ENCODE measurements at places on chromosomes 3 and 15.

DNA sequence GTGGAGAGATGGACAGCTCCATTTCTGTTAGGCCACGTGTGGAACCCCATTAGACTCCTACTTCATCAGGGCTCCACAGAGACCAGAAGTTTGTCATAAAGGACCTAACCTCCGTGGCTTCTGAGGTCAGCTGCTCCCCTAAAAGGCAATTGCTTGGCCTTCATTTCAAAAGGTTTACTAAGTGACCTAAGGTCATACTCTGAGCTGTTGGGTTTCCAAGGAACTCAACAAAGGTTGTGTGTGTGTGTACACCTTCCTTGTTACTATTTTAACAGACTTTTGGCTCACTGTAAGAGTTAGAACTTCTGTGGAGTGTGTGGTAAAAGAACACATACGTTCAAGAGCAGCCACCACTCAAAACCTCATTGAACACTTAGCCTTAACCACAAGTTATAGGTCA lies 73.9 kb downstream of the SEC22A start:
- no peak for DNase-seq

GRCh38 chr15:51853998-51854397 lies 24.5 kb downstream of the TMOD3 start:
- no peak for DNase-seq

DNA sequence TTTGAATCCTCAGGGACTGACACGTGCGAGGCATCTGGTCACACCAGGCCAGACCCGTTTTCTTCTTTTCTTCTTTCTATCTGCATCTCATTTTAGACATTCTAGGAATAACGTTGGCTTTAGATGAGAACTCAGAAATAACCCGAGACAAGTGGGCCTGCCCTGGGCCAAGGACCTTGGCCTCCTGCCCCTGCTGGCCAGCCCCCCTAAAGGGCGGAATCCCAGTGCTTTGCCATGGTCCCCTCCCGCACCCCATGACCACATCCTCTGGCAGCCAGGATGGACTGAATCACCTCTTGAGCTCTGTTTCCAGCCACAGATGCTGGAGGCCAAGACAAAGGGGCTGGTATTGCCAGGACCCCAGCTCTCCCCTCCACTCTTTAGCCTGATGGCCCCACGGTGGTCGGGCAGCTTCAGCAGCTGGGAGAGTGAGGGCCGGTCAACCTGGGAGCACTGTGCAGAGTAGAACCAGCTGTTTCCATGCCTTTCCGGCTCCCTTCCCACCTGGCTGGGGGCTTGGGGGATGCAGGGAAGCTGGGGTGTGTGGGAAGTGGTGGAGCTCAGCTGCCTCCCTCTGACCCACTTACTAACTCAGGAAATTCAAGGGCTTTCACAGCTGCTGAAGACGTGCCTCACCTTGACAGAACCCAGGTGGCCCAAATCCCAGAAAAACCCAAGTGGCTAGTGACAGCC lies 190.9 kb downstream of the FAM43A start:
- DNase-seq, result no peak

DNA sequence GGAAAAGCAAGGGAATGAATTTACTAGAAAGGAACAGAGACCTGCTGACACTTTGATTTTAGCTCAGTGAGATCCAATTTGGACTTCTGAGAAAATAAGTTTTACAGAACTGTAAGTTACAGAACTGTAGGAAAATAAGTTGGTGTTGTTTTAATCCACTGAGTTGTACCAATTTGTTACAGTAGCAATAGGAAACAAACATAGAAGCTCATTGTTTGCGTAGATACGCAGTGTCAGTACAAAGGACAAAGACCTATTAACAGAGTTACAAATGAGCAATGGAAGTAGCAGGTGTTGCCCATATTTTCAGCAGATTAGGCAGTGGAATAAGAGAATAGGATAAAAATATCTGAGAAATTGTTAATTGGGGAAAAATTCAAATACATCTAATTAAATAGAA lies 385.8 kb upstream of the CNTN6 start:
- DNase-seq, result no peak

- no peak for DNase-seq
These were observed 71.8 kb downstream of the SYNPR start for GRCh38 chr3:63349583-63350573.

DNA sequence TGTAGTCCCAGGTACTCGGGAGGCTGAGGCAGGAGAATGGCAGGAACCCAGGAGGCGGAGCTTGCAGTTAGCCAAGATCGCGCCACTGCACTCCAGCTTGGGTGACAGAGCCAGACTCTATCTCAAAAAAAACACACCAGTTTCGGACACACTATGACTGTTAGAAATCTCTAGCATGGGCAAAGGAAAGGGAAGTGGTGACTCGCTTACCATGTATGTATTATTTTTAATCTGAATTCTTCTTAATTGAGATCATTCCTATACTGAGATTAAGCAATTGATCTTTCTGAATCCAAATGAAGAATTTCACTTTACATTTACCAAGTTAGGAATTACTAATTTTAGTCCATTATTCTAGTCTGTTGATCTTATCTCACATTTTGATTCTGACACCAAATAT lies 459.2 kb upstream of the ALCAM start:
- no peak for DNase-seq

GRCh38 chr3:184786280-184786941 lies 25.6 kb upstream of the VPS8 start:
- no peak for DNase-seq

DNA sequence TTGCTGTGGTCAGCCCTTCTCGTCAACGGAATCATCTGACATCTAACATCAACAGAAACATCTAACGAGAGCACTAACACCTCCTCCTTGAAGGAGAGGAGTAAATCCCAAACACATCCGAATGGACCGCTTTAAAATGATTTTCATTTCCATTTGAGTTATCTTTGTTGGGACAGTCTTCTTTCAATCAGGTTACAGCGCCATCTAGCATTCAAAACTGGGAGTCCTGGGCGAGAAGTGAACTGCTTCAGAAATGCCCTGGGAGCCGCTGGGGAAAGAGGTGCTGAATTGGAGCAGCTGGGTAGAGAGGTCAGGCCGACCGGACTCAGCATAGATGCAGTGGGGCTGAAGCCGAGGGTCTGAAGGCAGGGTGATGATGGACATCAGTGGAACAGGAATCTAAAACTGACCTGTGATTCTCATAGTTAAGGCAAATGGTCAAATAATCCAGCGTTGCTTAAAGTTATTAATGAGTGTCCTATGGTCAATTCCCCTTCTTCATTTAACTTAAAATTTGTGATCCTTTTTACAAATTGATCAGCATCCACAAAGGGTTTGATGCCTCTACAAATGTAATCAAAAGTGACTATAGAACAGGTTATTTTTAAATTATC lies 170.0 kb upstream of the NDN start:
- no peak for DNase-seq

DNA sequence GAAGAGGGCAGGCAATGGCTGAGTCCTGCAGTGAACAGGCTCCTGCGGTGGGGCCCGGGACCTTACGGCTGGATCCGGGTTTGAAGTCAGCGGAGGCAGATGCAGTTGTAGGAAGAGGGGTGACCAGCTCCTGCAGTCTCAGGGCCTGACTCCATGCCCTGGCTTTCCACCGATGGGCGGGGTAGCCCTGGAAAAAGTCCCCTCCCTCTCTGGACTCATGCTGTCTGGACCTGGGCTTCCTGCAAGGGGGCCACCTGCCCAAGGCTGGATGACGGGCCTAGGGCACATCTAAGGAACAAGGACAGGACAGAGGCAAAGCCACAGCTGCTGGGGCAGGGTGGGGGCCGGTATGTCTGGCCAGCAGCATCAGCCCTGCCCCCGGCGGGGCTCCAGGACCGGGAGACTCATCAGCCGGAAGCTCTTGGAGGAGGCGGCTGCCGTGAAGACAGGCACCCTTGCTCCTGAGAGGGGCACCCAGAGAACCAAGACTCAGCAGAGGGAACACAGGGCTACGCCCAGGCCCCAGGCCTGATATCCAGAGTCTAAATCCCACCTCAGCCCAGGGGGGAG lies 12.8 kb downstream of the IQSEC1 start:
- DNase-seq, result no peak

DNA sequence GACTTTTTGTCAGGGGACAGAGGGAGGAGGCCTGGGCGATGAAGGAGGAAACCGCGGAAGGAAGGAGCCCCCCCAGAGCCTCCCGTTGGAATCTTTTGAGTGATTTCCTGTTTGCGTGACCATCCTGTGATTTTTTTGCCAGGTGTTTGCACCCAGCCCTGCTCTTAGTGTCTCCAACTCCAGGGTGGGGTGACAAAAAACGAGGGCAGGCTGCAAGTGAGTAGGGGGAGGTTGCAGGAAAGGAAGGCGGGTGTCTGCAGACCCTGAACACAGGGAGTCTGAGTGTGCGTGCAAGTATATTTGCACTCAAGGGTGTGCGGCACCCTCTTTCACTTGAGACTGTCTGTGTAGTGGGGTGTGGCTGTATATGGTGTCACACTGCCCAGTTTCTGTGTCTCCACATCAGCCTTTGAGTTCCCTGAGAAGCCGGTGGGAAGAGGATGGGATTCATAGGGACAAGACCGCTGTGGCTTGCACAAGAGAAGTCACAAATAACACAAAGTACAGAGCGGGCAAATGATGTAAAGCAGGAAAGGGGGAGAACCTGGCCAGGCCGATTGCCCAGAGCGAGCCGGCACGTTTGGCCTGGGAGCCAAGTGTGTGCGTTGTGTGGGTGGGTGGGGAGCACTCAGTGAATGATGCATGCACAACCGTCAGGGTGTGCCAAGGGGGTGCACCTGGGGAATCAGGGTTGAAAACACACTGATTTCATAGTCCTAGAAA lies 6.6 kb downstream of the ISLR2 start:
- DNase-seq, result no peak

- DNase-seq, result no peak
These were observed 77.7 kb upstream of the STAC start for GRCh38 chr3:36302626-36303025.

GRCh38 chr3:144466114-144466513 lies 494.5 kb downstream of the DIPK2A start:
- DNase-seq, result no peak

DNA sequence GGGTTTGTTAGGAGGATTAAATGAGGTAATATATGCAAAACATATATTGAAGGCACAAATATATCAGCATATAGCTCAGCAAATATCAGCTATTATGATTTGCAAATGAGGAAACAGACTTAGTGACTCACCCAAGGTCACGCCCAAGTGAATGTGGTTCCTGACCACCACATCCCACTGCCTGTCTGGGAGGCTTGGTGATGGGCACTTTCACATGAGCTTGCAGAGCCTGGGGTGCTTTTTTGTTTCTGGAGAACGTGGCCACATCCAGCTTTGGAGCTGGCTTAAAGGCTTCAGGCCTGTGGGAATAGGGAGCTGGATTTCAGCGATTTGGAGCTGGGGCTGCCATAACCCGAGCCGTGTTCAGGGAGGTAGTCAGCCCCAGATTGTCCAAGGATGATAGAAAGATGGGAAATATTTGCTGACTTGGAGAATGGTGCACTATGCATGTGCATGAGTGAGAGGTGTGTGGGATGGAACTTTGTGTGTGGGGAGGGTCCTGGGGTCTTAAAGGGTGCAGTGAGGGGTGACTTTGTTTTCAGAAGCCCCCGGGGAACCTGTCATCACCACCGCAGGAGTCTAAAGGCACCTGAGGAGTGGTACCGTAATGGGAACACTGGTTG lies 12.0 kb upstream of the FGD5 start:
- DNase-seq, result no peak

- DNase-seq, result no peak
These were observed 775.8 kb downstream of the ZNF385D start for GRCh38 chr3:20975188-20975651.

GRCh38 chr3:37200141-37200540 lies 25.8 kb upstream of the LRRFIP2 start:
- DNase-seq, result no peak

DNA sequence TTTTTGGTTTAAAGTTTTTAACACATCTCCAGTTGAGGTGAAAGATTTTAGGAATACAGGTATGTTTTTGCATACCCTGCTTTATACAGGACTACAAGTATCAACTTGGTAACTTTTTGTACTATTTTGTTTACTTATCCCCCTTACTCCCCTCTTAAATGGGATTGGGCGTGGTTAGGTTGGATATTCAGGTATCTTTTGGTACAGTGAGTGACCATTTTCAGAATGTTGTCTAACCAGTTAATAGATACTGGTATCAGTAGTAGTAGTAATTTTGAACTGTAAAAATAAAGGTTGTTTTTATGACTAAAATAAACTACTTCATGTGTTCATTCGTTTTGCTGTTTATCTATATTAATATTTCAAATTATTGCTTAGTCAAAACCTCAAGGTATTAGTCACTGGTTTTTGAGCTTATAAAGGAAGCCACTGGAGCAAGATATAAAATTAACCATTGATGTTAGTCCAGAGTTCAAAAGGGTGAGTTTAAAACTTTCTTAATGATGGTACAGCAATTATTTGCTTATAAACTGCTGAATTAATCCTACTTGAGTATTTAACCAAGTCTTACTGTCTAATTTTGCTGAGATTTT lies 3.3 kb downstream of the MME start:
- DNase-seq, result no peak

DNA sequence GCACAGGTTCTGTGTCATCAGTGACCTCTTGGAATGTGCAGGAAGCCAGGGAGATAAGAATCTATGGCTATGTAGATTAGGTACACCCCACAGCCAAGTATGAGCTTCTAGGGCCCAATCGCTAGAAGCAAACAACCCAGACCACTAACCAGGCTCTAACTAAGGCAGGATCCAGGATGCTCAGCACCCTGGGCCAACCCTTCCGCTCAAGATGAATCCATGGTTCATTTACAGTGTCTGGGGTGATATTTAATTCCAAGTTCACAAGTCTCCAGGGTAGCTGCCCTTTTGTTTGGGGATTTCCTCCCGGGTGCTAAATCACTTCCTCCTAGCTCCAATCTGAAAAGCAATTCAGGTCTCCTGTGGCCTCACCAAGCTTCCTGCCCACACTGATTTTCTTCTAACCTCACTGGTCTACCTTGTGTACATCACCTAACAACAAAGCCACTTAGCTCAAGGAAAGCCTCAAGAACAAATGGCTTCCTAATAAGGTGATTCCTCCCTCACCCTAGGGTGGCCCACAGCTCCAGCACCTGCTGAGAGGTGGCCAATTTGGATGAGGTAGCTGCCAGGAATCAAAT lies 2.4 kb downstream of the EHD4 start:
- peak; percentile 28 for DNase-seq

DNA sequence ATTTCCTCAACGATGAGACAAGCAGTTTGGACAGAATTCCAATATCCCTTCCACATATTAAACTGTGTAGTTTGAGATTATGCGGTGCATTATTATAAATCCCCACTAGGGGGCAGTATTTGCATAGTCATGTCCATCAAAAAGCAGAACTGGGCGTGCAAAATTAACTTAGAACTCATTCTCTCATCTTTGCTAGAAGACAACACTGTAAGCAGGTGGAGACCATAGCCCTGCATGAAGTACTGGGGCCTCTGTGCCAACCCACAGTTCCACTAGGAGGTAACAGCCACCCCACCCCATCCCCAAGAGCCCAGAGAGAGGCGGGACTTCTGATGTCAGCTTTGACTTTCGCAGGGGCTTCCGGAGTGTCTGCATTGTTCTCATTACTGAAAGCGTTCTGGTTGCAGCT lies 106.6 kb upstream of the TMC3 start:
- DNase-seq, result no peak

DNA sequence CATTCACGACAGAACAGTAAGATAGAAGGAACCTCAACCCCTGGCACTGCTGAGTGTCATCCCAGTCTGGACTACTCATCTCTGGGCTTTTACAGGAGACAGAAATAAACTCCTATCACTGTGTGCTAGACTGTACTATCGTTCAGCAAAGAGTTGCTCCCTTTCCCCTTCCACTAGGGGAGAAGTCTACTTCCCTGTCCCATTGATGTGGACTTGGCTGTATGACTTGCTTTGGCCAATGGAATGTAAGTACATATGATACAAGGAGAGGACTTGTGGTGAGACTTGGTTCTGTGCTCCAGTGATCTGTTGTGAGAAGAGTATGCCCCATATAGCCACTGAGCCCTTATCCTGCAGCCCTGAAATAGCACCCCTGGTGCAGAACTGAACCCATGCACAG lies 5.3 kb upstream of the KIF7 start:
- DNase-seq, result no peak
